ENCODE measurements at places on chromosomes 3 and 15.

GRCh38 chr3:65158023-65158422 lies 470.2 kb upstream of the ADAMTS9 start:
- DNase-seq = no peak

DNA sequence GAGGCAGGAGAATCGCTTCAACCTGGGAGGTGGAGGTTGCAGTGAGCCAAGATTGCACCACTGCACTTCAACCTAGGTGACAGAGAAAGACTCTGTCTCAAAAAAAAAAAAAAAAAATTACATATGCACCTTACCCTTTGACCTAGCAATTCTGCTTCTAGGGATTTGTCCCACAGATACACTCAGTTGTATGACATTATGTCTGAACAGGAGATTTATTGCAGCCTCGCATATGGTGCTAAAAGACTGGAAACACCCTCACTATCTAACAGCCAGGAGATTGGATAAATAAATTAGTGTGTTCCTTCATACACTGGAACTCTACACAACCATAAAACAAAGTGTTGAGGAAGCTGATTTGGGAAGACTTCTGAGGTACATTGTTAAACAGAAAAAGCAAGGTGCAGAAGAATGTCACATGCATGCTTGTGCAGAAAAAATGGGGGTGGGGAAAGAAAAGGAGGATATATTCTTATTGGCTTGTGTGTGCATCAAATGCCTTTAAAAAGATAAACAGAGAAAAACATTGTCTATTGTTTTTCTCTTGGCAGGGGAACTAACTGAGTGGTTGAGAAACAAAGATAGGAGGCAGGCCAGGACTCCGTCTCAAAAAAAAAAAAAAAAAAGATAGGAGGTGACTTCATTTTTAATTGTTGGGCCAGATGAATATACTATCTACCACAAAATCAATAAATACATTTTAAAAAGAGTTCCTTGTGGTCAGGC lies 30.9 kb downstream of the PPCDC start:
- no peak for DNase-seq

DNA sequence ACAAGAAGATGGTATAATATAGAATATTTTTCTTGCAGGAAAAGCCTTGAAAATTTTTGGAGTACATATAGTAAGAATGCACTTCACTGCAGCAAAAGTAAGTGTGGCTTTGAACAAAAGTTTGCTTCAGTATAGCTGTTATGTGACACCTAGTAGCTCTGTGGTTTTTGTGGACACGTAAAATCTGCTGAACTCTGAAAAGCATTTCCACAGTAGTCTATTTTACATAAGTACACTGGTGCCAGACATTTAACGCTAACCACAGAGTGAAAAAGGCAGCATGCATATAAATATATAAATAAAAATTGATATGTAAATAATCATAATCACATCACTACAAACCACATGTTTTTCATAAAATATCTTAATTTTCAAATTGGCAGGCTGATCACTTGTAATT lies 39.8 kb downstream of the CGGBP1 start:
- no peak for DNase-seq

GRCh38 chr3:114427285-114428043 lies 133.6 kb downstream of the TIGIT start:
- no peak for DNase-seq

DNA sequence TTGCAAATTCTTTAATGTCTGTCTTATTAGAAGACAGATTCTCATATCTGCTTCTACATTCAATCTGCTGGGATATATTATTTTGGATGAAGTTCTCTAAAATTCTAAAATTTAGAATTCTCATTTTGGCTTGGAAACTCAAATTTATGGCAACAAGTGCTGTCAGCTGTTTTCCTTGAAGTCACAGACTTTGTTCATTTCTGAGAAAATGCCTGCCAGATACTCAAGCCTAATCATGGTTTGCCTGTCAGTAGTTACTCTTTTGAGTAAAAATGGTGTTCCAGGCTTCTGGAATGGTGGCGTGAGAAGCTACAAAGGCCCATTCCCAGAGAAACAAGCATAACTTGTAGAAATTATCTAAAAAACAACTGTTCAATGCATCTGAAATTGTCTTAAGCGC lies 115.8 kb downstream of the CTNNB1 start:
- DNase-seq = no peak

DNA sequence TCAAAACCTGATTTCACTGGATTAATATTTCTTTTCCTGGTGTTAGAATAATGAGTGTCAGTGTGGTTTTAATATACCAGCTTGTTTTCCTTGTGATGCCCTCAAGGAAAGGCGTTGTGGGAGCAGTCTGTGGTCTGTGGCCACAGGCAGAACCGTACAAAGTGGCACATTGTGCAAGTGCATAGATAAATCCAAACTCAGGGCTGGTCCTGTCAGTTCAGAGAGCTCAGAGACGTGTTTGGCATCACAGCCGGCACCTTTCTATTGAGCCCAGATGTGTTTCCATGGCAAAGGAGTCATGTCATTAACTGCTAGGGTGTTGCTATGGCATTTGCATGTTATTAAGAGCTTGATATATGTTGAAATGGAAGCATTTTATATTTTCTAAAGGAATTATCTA lies 289.9 kb upstream of the RASGRP1 start:
- DNase-seq = no peak

- no peak for DNase-seq
These were observed 79.1 kb upstream of the ABI3BP start for GRCh38 chr3:101072300-101072699.

GRCh38 chr3:4504340-4505261 lies 11.5 kb downstream of the ITPR1 start:
- DNase-seq = no peak

GRCh38 chr3:141000686-141001085 lies 50.5 kb upstream of the SPSB4 start:
- no peak for DNase-seq

- no peak for DNase-seq
These were observed 6.5 kb downstream of the ARHGEF3 start for GRCh38 chr3:56795097-56795828.

DNA sequence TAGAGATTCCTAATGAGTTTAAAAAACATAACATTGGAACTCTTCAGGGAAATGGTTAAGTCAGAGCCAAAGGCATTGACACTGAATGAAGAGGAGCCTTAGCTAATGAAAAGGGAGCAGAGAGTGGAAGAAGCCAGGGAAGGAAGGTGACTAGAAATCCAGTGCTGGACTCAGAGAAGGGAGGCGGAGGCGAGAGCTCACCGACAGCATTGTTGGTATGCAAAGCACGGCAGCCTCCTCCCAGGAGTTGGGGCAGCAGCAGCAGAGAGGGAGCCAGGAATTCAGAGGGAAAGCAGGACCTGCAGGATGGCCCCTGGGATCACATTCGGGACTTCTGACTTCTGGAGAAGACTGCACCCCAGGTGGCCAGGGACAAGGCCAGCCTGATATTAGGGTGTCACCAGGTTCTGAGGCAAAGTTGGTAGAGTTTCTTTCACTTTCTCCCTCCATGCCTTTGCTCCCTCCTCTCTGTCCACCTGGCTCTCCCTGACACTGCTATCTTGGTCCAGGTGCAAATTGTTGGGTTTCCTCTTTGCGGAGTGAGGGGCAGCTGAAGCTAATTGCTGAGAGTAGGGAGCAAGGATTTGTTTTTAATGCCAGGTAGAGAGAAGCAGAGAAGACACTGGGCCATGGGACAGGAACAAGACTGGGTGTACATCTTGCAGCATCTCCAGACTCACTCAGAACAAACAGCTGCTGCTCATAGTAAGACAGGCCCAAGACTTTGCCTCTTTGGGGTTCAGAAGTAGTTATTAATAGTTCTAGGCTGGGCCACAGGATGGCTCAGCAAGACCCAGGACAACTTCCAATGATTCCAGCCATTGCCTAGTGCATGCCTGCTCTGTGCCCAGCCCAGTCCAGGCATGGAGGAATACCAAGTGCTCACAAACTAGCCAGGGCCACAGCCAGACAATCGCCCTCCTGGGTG lies 157.9 kb downstream of the TLE3 start:
- no peak for DNase-seq

- DNase-seq = no peak
These were observed 1028.7 kb downstream of the NTRK3 start for GRCh38 chr15:87227846-87228245.

GRCh38 chr3:156334841-156335545 lies 214.6 kb downstream of the KCNAB1 start:
- DNase-seq = no peak

DNA sequence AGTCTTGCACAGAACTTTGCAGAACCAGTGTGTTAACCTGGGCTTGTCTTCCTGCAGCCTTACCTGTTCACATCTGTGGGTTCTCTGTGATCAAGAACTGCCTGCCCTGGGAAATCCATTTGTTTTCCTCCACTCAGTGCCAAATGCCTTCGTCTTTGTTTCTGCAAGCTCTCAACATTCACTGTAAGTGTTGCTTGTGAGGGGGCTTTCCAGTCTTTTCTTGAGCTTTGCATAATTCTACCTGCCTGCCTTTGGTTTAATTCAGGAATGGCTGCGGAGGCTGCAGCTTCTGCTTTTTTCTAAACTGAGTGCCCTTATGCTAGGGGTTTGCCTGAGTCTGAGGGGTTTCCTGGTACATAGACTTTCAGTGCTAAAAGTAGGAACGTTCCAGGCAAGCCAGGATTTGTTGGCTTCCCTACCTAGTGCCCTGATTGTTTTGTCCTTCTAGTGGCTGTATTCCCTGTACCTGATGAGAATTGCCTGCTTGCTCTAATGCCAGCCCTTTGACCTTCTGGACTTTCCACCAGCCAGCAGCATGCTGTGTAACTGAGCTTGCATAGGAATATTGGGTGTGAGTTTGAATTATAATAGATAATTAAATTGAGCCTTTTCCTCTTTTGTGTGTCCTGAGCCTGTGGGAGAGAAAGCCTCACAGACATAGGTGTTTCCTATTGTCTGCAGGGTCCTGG lies 96.6 kb upstream of the CLSTN2 start:
- DNase-seq = no peak

DNA sequence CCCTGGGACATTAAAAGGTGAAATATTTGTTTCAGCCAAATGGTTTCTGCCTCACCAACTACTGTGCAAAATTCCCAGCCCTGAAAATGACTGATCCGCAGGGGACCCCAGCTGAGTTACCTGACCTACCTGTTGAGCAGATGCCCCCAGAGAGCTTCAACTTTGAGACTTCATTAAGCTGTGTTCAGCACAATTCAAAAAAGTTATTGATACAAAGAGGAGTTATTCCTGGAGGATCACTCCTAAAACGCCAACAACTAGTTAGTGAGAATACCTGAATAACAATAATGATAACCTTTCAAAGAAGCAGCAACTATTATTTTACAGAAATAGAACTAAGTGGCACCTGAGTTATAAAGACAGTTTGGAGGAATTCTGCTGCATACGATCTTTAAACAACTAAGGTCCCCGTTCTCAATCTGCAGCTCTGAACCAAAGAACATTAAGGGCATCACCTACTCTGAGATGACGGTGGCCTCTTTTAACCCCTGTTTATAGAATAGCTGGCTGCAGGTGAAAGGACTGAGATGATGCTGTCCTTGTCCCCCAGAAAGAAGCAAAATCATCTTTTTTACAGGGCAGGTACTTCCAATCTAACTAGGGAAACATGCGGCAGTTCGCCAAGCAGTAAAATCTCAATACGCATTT lies 659 bp downstream of the GADL1 start:
- DNase-seq = no peak

DNA sequence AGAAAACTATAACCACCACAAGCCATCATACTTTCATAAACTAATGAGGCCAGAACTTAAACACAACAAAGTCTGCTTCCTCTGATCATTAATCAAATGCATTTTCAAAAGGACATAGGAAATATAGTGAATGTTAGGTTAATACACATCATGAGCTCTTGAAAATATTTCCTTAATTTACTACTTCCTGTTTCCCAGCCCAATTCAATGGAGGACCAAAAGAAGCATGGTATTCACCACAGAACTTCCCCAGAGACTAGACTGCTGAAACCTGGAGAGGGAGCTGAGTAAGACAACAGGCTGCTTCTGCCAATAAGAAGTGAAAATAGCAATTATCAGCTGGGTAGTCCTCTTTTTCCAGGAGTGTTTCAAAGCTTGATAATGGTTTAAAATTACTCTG lies 250.3 kb downstream of the ULK4 start:
- no peak for DNase-seq

- no peak for DNase-seq
These were observed 310.3 kb downstream of the CHST2 start for GRCh38 chr3:143429628-143430514.

DNA sequence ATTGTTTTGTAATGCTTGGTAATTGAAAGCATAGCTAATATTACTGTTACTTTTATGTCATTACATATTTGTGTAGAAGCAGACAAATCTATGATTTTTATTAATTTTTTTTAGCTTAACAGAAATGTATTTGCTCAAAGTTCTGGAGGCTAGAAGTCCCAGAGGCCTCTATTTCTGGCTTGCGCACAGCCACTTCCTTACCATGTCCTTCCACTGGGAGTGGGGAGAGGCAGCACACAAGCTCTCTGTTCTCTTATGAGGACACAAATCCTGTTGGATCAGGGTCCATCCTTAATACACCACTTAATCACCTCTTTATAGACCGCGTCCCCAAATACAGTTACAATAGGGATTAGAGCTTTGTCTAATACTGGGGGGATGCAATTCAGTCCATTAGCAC lies 1061.4 kb downstream of the OTOL1 start:
- DNase-seq = no peak

DNA sequence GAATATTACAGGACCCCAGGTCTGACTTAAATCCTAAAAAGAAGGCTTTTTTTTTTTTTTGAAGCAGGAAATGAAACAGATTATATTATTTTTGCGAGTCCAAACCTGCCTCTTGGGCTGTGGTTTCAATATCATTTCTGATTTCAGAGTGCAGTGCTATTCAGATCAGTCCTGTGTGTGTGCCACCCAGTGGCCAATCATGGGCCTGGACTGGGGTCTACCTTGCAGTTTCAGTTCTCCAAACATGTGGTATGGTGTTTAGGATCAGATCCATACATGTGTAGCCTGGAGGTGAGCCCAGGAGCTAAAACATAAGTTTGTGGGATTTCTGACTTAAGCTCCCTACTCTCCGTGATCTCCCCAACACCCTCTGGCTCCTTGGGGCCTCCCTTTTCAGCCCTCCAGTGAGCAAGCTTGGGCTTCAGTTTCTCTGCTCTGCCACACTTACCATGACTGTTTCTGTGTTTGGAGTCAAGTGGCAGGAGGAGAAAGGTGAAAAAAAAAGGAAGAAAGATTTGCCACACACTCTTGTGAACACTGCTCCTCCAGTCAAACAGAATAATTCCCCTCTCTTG lies 12.1 kb upstream of the THSD4 start:
- peak; percentile 49 for DNase-seq

DNA sequence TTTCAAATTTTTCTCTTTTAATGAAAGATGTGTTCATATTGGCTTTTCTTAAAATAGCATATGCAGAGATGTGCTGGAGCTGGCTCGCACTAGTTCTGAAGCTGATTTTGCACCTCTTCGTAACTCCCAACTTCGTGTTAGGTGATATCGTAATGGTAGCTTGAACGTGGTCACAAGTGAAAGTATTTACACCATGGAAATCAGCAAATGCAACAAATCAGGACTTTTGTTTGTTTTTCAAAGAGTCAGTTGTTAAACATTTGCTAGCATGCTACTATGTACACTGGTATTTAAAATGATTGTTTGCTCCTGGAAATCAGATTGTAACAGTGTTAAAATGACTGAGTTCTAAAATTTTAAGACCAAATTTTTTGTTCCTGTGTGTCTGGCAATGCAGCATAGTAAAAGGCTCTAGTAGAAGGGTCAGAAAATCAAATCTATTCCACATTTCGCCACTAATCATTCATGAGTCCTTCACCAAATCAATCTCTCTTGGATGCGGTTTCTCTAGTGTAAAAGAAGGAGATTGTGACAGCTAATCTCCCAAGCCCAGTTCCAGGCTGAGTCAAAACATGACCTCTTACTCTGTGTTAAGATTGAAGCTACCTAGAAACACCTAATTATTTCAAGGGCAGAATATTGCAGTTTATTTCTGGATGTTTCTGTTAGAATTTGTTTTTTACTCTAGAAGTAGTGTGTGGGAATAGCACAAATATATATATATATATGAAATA lies 34.3 kb upstream of the CMC1 start:
- no peak for DNase-seq

Measured in Right ventricle myocardium superior (tissue), 1 donor.